Neuronal stem cell (in vitro differentiated cells): ENCODE measurements at places on chromosomes 2 and 18.

DNA sequence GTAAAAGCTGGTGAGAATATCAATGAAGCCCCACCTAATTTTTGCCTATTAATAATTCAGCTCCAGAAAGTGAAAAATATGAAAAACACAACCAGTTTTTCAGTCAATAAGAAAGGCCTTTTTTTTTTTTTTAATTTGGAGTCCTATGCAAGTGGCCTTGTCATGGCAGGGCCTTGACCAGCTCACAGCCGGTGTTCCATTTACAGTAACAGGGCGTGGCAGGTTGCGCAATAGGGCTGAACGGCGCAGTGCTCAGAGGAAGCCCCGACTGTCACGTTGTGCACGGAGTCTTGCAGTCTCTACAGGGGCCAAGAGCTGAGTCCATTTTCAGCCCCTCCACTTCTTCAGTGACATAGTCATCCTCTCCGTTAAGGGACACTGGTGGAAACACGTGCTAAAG lies 184.1 kb upstream of the FN1 start:
- no peak for DNase-seq

DNA sequence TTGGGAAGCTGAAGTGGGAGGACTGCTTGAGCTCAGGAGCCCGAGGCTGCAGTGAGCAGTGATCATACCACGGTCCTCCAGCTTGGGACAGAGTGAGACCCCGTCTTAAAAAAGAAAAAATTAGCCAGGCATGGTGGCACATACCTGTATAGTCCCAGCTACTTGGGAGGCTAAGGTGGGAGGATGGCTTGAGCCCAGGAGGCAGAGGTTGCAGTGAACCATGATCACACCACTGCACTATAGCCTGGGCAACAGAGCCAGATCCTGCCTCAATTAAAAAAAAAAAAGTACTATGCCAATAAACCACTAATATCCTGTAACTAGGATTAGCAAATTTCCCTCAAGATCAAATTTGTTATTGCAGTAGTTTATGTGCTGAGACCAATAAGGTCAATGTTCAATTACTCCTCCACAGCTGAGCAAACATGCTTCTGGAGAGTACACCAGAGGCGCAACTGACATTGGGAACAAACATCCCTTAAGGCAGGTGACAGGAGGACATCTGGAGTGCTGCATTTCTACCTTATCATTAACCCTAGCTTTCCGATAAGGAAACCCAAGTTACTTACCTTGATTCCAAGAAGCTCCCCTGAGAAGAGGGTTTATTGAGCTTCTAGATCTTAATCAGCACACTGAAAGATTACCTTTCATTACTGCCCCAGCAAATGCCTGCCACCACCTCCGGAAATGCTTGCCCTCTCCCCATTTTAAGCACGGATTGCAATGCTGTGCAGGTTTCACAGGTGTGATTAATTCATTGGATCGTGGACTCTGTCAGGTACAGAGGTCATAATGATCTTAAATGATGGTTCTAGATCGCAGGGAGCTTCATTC lies 26.2 kb downstream of the MGAT4A start:
- no peak for DNase-seq

DNA sequence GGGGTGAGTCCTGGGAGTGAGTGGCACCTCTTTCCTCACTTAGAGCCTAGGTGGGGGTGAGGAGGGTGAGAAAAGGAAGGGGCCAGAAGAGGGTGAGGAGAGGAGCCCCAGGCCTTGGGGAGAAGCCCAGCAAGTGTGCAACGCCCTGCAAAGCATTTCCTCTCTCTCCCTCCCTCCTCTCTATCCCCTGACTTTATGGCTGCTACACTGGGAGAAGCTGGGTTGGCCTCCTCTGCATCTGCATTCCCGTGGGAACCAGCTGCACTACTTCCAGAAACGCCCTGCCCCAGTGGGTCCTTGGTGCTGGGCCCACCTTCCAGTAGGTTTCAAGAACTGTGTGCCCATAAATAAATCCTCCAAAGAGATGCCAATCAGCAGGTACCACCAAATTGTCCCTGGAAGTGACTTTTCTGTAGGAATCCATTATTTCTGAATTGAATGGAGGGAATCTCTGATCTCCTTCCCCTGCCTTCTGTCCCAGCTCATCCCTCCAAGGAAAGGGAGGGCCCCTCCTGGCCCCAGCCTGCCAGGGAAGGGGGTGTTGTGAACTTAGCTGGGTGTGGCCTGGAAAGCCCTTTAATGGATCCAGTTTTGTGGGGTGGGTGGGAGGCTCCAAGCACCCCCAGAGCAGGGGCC lies 95.7 kb upstream of the BOD1L2 start:
- no peak for DNase-seq

DNA sequence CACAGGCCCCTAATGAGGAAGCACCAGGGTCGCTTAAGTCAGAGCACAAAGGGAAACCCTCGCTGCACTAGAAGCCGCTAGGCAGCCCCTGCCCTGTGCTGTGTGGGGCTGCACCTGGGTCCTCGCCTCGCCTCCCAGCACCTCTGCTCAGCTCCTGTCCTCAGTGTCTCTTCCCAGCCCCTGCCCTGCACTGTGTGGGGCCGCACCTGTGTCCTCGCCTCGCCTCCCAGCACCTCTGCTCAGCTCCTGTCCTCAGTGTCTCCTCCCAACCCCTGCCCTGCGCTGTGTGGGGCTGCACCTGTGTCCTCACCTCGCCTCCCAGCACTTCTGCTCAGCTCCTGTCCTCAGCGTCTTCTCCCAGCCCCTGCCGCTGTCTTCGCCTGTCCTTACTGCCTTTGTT lies 342.8 kb downstream of the EIPR1 start:
- no peak for DNase-seq

DNA sequence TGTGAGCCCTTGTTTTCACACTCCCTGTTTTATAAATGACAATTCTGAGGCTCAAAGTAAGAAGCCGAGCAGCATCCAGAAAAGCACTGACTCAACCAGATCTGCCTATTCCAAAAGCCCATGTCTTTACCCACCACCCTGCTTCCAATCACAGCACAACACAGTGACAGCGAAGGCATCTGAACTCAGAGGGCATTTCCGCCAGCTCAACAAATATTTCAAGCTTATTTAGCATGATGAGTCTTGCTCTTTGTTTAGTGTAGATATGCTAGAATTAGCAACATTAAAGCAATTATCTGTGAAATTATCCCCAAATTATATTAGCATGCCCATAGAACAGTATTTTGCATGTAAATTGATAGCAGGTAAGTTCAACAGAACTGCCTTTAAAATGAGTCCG lies 359.1 kb upstream of the RAB6C start:
- DNase-seq = no peak

DNA sequence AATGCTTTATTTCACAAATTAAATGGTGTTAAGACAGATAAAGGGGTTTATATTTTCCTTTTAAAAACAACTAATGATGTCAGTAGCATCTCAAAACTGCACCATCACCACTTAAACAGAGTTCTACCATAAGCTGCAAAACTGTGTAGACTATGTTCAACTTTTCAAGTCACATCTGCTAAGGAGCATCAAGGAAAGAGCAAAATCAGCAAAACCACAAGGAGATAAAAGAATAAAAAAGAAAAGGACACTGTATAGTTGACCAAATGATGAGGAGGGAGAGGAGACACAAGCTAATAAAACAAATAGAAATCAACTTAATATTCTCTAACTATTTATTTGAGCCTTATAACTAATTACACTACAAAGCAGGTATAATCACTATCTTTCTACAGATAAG lies 33.9 kb downstream of the PRPF40A start:
- no peak for DNase-seq

- DNase-seq = no peak
Observed at GRCh38 chr2:161033059-161033660, 127.1 kb upstream of the TANK start.

DNA sequence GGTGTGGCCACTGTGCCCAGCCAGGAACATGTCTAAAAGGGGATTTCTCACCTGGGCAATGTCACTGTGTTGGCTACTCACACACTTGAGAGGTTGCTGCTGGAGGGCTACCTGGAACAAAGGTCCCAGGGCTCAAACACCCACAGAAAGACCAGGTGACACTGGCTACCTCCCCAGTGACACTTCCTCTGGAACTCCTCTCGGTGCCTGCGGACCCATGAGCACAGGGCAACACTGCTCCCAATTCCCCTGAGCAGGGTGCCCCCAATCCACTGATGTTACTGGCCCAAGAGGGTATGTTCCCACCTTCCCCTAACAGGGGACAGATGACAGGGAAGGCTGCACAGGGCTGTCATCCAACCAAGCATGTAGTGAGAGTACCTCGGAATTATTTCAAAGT lies 5.8 kb downstream of the NPPC start:
- no peak for DNase-seq

- no peak for DNase-seq
Observed at GRCh38 chr18:5388896-5389295, 93.4 kb upstream of the ZBTB14 start.

DNA sequence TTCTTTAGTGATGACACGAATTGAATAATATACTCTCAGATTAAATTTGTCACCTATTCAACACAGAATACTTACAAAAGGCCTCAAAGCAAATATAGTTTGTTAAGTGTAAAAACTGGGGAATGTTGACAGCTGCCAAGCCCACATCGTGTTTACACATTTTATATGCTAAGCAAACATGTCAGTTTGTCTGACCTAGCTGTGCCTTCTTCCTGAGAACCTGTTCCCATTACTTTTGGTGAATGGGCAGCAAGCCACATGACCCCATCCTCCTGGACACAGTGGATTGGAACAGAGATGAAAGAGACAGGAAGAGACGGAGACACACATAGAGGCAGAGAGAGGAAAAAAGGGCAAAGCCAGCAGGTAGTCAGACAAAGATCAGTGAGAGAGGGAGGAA lies 22.9 kb upstream of the CUL3 start:
- no peak for DNase-seq

- DNase-seq = no peak
Observed at GRCh38 chr2:189016311-189016861, 42.2 kb downstream of the COL3A1 start.

DNA sequence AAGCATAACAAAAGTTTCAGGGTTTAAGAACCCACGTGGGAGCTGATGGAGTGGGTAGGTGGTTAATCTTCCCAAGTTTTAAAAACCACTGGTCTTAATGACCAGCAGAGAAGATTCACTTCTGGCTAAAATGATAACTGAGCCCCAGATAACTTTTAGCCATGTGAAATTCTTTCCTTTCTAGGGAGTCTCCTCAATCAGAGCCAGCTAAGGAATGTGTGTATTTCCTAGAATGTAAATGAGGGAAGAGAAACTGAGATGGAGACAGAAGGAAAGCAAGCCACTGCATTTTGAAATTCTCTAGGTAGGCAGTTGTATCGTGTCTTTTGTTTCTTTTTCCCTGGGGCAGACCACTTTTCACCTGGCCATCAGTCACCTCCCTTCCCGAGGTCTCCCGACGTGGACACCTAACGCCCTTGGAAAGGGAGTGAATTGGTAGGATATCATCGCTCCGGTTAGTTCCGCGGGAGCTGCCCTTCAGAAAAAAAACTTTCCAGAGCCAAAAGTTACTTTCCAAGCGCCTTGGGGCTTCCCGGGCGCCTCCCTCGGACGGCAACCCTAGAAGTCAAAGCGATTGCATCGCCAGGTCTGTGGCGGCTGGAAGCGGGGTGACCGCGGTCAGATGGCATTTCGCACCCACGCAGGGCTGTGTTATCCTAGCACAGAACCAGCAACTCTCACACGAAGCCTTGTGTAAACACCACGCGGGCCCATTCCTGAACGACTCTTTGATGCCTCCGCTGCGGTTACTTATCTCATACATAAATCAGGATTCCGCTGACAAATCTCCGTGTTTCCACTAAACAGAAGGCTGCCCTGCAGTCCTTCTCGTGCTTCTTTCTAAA lies 1.3 kb downstream of the COLEC12 start:
- no peak for DNase-seq

- DNase-seq = no peak
Observed at GRCh38 chr2:43057026-43057741, 169.2 kb downstream of the ZFP36L2 start.

- DNase-seq = no peak
Observed at GRCh38 chr2:73292316-73292905, 937 bp downstream of the EGR4 start.

- DNase-seq = no peak
Observed at GRCh38 chr18:23324056-23324811, 128.9 kb upstream of the RIOK3 start.

- no peak for DNase-seq
Observed at GRCh38 chr2:28802975-28803429, 7.6 kb upstream of the SPDYA start.

GRCh38 chr18:8937160-8938094 lies 165.1 kb upstream of the NDUFV2 start:
- DNase-seq = no peak

DNA sequence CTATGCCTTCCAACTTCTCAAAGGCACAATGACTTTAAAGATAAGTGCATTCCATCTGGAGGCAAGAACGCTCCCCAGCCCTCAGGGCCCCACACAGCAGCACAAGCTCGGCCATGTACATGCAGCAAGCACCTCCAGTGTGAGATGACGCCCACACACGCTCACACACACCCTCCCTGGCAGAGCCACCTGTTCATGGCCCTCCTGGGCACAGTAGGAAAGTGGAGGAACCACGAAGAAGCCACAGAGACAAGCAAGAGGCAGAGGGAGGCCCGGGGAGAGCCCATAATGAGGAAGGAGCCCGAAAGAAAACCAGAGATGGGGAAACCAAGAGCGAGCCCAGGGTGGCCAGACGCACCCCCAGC lies 21.7 kb downstream of the BIN1 start:
- no peak for DNase-seq

GRCh38 chr18:27378431-27379095 lies 193.5 kb upstream of the CHST9 start:
- DNase-seq = no peak

GRCh38 chr18:4181882-4182568 lies 273.1 kb downstream of the DLGAP1 start:
- no peak for DNase-seq

- no peak for DNase-seq
Observed at GRCh38 chr18:46419391-46420141, 237.5 kb downstream of the LOXHD1 start.

- DNase-seq = no peak
Observed at GRCh38 chr2:197072533-197072932, 146.0 kb upstream of the PGAP1 start.

- DNase-seq = no peak
Observed at GRCh38 chr2:150495993-150496627, 8.6 kb upstream of the RND3 start.

DNA sequence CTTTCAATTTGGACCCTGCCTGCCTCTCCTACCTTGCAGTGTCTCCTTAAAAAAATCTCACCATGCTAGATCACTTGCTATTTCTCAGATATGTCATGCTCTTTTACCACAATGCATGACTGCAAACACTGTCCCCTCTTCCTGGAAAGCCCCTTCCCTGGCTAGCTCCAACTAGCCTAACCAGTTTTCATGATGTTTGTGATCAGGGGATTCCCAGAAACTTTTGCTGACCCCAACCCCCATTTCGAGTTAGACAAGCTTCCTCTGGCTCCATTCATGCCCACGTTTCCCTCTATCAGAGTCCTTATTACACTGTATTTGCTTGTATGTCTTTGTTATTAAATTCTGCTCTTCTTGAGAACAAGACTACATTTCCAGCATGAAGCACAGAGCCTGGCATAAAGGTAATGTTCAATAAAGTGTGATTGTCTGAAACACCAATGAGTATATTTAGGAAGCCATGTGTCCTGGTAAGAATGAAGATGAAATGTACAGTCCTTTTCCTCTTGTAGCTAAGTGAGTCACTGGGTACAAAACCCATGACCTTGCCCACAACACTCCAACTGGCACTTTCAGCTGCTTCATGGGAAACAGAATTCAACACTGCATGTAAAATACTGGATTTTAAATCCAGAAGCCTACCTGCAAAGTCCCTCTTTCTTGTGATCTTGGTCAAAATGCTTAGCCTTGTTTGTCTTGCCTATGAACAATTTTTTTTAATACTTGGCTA lies 62.0 kb upstream of the ATL2 start:
- DNase-seq = no peak

- DNase-seq = no peak
Observed at GRCh38 chr2:217277646-217278398, 418.0 kb upstream of the TNP1 start.
